ENCODE measurements at places on chromosomes 1 and 21. TPM values are rescaled to one million over a fixed set of nuclear protein-coding genes. Genes with fewer than 3 reads are reported as not detected.

Gene TLR5
- under 0.01 TPM for total RNA-seq

Gene LEPR
- 15.7 TPM for total RNA-seq

Gene TDRD10
- total RNA-seq, result 0.54 TPM

Gene KCNA2
- 0.16 TPM for total RNA-seq

Gene TMEM269
- total RNA-seq, result not detected

Gene LIX1L
- total RNA-seq, result 33.4 TPM

Gene TTC39A
- total RNA-seq, result not detected

Gene CD1B
- total RNA-seq, result not detected

Gene FHAD1
- total RNA-seq, result not detected

Gene SPRR2A
- total RNA-seq, result not detected

Gene POGK
- 15.1 TPM for total RNA-seq

Gene CDA
- 1.6 TPM for total RNA-seq

Gene ATAD3C
- total RNA-seq, result not detected

Gene AADACL3
- not detected for total RNA-seq

Gene NES
- total RNA-seq, result 30.3 TPM

Gene WDR64
- total RNA-seq, result not detected

Gene CFH
- total RNA-seq, result 799 TPM

Gene CA6
- not detected for total RNA-seq

Gene ODR4
- total RNA-seq, result 8.4 TPM

Gene AXDND1
- not detected for total RNA-seq
